ENCODE measurements at places on chromosomes 7 and 10. TPM values are rescaled to one million over a fixed set of nuclear protein-coding genes. Genes with fewer than 3 reads are reported as not detected.

Gene CDH23
- not detected for total RNA-seq

GRCh38 chr7:71511361-71511807 is 379.4 kb downstream of the GALNT17 start:
- no peak for DNase-seq

DNA sequence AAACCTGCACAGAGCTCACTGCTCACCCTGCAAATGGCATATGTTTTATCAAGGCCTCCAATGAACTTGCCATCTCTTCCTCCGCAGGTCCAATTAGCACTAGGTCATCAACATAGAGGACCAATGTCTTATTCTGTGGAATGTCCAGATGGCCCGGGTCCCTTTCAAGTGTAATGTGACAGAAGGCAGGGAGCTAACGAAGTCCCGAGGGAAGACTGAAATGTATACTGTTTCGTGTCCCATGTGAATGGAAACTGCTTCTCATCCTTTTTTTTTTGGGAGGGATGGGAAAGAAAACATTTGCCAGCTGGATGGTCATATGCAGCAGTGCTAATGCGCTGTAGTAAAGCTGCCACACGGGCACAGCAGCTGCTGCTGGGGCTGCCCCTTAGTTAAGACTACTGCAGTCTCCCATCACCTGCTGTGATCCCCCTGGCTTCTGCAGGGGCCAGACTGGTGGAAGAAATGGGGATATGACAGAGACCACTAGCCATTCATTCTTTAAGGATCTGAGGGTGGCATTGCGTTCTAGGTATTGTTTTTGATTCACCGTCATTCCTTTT is 61.7 kb upstream of the CCNY start:
- DNase-seq: no peak

GRCh38 chr7:150950496-150951180 is 27.5 kb downstream of the KCNH2 start:
- DNase-seq: no peak

DNA sequence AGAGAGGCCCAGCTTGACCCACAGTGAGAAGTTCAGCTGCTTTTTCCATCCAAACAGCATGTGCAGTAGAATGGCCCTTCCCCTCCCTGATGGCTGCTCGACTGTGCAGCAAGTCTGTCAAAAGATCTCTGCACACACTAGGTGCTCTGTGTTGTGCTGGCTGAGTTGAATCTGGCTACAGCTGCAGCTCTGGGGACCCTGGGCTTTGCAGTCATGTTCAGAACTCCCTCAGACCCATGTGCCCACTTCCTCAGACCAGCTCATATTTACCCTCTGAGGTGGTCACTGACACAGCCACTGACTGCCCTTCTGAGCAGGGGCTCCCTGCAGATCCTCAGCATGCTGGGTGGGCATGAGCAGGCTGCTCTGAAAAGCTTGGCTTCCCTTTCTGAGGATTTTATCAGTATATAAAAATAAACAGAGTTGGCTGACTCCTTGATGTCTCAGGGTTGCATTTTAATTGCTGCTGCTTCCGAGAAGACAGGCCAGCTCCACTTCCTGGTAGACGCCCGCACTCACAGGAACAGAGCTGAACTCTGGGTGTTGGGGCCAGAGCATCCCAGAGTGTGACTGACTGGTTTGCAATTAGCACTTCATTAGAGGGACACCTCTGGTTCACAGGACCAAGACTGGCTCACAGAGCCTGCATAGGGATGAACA is 507.9 kb downstream of the RPS24 start:
- no peak for DNase-seq

- DNase-seq: no peak
Observed at GRCh38 chr7:68678196-68678595, 920.1 kb upstream of the AUTS2 start.

DNA sequence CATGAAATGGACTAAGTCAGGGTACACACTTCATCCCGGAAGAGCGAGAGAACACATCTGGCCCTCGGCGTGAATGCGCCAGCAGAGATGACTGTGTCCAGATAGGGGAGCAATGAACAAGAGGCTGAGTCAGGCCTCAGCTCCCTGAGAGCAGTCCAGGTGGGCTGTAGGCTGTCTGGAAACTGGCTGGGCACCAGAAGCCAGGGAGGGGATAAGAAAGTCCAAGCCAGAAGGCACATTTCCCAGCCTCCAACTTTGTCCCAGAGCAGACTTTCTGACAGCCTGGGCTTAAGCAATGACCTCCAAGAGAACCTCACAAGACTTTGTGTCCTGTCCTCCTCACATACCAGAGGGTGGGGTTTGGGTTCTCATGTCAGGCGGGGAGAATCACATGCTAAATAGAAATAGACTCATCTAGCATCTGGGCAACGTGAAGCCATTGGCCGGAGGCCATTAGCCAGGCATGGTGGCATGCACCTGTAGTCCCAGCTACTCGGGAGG is 157.2 kb downstream of the ARHGAP12 start:
- DNase-seq: no peak

Measured in foreskin keratinocyte (primary cell).